Stimulated activated CD8-positive, alpha-beta memory T cell treated with anti-CD3 and anti-CD28 coated beads, Interleukin-4, amount 100 ng/mL, for 1 hour (primary cell): ENCODE measurements at places on chromosomes 7 and 10.

- no peak for DNase-seq
Measured at GRCh38 chr10:117555017-117555416, 12.5 kb downstream of the EMX2 start.

DNA sequence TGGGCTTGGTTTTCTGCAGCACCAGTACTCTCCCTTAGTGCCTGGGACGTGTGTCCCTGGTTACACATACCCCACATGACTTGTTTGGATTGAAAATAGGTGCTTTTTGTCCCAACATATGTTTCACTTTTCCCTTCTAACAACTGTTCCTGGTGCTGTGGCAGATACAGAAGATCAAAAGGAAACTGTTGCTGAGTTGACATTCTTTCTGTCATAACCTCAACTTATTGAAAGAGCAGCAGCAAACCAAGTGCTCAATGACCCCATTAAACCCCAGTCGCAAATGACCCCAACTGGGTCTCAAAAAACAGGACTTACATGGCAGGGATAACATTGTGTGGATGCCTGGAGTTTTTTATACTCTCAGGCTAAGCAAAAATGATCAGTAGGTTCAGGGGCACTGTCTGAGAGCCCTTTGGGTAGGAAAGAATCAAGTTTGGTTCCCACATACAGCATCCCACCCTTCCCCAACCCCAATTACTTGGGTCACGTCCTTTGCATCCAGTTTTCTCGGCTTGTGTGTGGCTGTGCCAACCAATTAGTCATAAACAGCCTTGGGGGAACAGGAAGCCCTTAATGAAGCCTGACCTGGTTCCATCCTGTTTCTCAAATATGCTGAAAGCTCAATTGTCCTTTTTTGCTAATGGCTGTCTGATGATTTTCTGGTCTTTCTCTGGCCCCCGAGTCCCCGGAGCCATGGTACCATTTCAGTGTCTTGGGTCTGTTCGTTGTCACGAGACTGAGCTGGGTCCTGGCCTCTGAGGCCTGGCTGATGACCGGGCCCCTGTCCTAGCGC lies 4.9 kb downstream of the HKDC1 start:
- no peak for DNase-seq

GRCh38 chr10:71845410-71846405 lies 5.3 kb downstream of the PSAP start:
- no peak for DNase-seq

GRCh38 chr7:136925556-136925955 lies 57.1 kb downstream of the CHRM2 start:
- DNase-seq = no peak

- DNase-seq = no peak
Measured at GRCh38 chr7:122082670-122083069, 61.4 kb downstream of the AASS start.

GRCh38 chr7:70334871-70335270 lies 736.6 kb downstream of the AUTS2 start:
- no peak for DNase-seq

GRCh38 chr10:65710306-65710705 lies 1215.5 kb upstream of the LRRTM3 start:
- no peak for DNase-seq

DNA sequence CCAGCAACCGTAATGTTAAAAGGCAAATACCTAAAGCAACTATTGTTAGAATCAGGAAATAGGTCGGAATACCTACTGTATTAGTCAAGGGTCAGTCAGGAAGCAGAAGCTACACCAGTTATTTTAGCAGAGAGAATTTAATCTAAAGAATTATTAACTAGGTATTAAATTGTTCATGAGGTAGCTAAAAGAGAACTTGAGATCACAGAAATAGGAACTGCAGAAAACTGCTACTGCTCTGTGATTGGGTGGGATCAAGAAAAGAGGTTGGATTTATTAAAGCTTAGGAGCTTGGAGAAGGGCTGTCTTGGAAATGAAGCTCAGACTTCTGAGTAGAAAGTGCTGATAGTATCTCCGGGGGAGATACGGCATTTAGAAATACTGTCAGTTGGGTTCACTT lies 20.0 kb upstream of the ZNF438 start:
- no peak for DNase-seq

DNA sequence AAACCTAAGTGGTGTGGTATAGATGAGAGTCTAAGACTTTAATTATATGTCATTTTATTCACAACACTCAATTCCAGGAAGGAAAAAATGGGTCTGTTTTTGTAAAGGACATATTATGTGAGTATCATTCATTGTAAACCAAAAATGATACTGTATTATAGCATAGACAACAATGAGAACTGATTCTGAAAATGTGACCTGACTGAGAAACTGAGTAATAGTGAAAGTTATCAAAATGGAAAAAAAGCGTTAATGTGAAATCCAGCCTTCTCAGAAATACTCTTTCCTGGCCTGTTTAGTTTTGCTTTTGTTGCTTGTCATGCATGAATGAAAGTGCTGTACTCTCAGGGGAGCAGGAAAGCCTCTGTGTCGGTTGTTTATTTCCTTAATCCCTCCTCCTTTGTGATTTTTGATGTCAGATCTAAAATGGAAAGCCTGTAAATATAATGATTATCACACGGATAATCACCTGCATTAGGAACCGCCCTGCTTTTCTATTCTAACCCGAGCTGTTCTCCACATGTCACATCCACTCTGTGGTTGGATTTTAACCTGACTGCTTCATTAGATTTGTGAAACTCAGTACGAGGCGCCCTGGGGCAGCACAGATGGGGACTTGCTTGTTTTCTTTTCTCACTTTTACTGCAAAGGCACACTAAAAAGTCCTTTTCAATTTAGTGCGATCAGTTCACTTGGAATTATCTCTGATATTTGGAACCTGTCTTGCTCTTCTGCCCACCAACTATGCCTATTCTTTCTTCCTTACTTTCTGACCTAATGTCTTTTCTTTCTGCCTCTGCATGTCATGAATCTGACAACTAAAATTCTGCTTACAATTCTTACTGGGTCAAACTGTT lies 240.9 kb upstream of the KAT6B start:
- no peak for DNase-seq

DNA sequence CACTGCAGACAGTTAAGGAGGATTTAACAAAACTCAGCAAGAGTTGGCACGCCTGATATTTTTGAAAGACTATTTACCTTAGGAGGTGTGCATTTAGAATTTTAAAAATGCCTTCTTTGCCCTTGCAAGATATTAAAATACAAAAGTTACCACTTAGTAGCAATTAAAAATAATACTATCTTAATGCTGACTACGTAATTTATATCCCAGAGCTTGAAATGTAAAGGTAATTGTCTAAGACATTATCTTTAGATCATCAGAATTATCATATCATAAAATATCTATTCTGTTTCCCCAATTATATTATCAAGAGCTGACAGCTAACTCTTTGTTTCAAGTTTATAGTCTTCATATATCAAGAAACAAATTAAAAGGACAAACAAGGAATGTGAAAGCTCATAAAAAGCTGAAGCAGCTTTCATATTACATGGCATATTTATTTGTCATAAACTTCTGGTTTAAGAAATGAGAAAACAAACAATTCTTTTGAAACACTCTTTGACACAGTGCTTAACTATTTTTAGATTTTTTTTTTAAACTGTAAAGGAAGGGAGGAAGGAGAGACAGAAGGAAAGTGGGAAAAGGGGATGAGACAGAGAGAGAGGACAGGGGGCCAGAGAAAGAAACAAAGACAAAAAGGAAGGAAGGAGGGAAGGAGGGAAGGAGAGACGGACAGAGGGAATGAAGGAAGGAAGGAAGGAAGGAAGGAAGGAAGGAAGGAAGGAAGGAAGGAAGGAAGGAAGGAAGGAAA lies 73.5 kb downstream of the RTKN2 start:
- DNase-seq = no peak

- no peak for DNase-seq
Measured at GRCh38 chr10:60480865-60481563, 91.3 kb upstream of the ANK3 start.

GRCh38 chr10:121509112-121509511 lies 89.1 kb downstream of the FGFR2 start:
- no peak for DNase-seq

- DNase-seq = no peak
Measured at GRCh38 chr10:25177754-25178135, 2.9 kb downstream of the GPR158 start.

DNA sequence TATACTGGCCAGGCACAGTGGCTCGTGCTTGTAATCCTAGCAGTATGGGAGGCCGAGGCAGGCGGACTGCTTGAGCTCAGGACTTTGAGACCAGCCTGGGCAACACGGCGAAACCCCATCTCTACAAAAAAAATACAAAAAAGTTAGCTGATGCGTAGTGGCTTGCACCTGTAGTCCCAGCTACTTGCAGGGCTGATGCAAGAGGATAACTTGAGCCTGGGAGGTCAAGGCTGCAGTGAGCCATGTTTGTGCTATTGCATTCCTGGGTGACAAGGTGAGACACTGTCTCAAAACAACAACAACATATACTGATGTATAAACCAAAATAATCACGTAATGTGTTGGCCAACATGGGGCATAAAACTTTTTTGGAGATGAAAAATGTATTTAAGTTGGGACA lies 6.4 kb upstream of the NPM3 start:
- DNase-seq = no peak

- no peak for DNase-seq
Measured at GRCh38 chr7:26639695-26640094, 224.7 kb downstream of the SKAP2 start.

DNA sequence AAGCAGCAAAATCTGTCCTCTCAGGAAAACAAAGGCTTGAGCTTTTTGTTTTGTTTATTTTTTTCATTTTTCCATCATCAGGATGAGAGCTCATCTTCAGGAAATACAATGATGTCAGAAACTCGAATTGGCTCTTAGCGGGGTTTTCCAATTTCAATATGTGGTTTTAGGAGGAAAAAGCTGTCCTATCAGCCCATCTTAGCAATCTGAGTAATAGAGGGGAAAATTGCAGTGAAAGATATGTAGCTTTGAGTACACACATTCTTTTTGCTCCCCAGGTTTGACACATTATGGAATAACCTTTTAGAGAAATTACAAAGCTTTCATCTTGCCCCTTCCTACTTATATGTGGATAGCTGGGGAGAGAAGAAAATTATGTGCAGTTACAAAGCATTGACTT lies 113.6 kb upstream of the MYO3A start:
- no peak for DNase-seq

- no peak for DNase-seq
Measured at GRCh38 chr7:123573341-123573740, 15.7 kb upstream of the NDUFA5 start.

- no peak for DNase-seq
Measured at GRCh38 chr7:130841416-130841815, 107.4 kb upstream of the KLF14 start.
